ENCODE measurements at places on chromosomes 4 and X.

DNA sequence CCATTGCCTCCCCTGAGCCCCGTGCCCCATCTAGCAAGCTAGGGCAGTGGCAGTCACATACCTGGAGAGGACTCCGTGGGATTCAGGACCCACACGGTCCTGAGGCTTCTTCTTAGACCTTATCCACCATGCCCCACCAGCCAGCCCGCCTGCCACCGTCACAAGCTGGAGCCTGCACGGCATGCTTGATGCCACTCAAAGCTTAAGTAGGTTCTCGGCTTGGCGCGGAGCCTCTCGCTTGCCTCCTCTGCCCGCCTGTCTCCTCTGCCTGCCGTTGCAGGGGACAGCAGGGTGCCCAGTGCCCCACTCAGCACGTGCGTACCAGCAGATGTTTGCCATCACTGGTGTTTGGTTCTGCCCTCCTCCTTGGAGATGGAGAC lies 14.1 kb downstream of the PSAPL1 start:
- peak; percentile 11 for DNase-seq

GRCh38 chr4:75916091-75916661 lies 13.9 kb upstream of the PPEF2 start:
- DNase-seq: peak; percentile 46

GRCh38 chr4:151296227-151296626 lies 19.3 kb downstream of the PRSS48 start:
- no peak for DNase-seq

DNA sequence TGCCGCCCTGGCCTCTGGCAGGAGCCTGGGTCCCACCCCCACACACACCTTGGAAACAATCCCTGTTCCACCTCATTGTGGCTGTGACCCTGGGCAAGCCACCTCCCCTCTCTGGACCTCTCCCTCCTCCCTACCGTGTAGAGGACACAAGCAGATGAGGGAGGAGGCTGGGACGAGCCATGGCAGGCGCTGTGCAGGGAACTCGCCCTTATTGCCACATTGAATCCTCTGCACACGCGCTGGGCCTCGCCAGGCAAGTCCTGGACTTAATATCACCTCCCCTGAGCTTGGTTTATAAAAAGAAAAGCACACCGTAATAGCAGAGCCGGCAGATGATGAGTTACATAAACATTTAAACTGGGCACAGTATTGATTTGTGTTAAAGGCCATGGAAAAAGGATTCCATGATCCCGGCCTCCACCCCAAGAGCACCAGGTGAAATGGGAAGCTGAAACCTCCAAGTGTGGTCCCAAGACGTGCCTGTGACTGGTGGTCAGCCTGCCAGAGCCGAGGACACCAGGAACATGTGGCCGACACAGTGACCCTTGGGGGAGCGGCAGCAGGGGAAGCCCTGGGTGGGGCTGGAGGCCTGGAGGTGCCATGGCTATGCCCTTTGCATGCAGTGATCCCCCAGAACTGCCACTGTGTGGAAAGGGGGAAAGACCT lies 81.1 kb downstream of the PPP2R2C start:
- DNase-seq: no peak

All from femur (tissue), 1 donor.